ENCODE measurements at places on chromosomes 1 and 21. TPM values are rescaled to one million over a fixed set of nuclear protein-coding genes. Genes with fewer than 3 reads are reported as not detected.

DNA sequence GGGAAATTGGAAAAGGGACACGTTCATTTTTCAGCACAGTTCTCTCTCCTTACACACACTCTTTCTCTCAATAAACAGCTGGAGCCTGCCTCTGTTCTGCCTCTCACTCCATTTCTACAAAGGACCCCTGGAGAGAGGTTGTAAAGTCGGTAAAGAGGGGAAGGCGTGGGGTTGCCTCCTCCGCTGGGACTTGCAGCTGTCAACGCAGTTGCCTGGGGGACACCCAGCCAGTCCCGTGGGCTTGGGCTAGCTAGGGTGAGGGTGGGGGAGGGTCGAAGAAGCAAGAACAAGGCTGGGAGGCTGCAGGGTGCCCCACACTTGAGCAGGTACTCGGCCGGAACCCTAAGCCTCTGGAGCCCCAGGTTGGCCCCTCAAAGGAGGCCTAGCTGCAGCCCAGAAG, 27.6 kb downstream of the C1orf216 start:
- no peak for DNase-seq

DNA sequence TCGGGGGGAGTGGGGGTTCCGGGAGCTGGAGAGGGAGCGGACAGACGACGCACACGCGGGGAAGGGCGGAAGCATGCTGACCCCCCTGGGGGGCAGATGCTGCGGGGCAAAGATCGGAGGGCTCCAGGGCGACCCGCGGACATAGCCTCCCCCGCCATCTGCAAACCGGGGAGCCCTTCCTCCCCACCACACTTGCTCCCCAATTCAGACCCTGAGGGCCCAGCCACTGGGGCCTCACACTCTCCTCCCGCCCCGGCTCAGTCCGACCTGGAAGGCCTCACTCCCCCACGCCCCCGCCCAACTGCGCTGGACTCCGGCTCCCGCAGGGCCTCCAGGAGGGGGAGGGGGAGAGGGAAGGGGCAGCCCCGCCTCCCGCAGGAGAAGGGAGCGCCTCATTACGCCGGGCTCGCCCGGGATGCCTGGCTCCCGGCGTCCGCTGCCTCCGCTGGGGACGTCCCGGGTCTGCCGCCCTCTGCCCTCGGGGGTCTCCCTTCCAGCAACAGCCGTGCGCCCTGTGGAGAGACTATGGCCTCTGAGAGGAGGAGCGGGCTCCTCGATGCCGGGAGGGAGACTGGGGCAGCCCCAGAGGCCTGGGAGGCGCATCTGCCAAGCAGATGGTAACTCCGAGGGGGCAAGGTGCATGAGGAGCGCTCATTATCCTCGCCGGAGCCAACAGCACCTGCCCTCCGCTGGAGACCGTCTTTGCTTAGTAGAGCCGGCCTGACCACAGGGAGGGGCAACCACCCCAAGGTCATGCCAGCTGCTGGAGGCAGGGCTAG, 636 bp upstream of the CAMK2N1 start:
- no peak for DNase-seq

GRCh38 chr1:75589637-75590036, 21.3 kb downstream of the SLC44A5 start:
- DNase-seq = no peak

- no peak for DNase-seq
Measured at GRCh38 chr1:15618077-15618654, 908 bp downstream of the DDI2 start.

GRCh38 chr1:103949779-103950178, 200.1 kb downstream of the AMY1C start:
- DNase-seq = no peak

DNA sequence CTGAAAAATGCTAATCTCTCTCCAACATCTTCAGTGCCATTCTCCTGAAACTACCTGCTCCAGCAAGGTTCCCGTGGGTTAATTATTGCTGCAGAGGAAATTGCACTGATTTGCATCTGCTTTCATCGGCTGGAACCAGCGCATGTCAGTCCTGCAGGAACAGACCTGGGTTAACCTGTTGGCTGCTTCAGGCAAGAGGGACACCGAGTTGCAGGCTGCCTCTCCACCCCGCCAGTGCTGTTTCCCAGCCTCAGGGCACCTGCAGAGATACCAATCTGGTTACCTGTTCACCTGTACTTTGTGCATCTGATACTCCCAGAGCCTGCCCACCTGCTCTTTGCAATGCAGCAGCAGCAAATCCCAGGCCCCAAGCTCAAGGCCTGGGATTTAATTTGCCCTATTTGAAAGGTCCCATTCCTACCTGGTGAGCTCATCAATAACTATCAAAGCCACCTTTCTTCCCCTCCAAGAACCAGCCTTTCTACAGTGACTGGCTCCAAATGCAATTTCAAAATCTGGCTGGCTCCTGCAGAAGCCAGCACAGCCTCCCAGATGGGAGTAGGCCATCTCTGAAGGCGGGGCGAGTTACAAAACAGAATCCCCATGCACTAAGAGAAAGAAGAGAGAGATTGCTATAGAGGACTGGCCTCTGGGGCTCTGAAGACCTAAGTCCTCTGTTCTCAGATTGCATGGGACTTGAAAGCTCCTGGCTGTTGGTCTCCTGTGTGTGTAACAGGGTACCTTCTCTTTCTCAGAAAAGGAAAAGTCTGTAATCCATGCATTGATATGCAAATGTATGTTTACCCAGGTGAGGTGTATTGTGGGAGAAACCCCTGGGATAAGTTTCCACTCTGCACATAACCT, 67.8 kb downstream of the TOMM20 start:
- DNase-seq = no peak

GRCh38 chr1:218351391-218352074, 6.4 kb downstream of the TGFB2 start:
- peak; percentile 82 for DNase-seq

DNA sequence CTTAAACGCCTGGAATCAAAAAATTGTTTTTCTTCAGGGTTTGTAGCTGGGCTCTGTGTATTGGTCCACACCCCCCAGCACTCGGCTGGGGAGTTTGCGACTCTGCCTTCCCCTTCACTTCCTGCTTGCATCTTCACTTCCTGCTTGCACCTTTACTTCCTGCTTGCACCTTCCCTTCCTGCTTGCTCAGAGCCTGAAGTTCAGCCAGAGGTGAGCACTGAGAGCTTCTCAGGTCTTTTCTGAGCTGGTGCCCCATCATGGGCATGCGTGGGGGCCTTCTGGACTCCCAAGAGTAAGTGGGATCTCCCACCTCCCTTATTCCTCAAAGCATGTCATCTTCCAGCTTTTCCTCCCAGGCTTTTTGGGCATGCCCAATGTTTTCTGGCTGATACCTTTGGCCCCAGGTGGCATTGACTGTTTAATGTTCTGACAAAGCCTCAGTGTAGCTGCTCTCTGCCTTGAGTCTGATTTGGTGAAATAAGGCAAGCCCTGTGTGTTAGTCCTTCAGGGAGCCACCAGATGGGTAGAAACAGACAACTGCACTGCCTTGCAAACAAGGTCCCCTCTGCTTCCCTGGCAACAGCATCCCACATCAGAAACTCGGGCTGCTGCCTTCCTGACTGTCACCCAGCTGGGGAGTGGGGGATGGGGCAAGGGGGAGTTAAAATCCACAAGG, 3.5 kb downstream of the KRTAP10-2 start:
- DNase-seq = no peak

DNA sequence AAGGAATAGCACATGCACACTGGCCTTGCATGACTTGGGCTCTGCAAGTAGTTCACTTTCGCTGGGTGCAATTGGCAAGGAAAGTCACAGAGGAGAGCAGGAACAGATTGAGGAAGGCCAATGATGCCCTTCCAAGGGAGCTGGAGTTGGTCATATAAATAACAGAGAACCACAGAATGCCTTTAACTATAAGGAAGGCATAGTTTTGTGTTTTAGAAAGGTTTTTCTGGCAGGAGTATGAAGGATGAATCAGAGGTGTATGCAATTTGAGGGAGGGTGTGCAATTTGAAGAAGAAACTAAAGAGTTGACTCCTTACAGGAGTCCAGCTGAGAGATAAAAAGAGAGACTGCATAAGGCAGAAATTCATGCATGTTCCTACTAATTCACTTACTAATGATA, 112.1 kb downstream of the PHTF1 start:
- DNase-seq = no peak

DNA sequence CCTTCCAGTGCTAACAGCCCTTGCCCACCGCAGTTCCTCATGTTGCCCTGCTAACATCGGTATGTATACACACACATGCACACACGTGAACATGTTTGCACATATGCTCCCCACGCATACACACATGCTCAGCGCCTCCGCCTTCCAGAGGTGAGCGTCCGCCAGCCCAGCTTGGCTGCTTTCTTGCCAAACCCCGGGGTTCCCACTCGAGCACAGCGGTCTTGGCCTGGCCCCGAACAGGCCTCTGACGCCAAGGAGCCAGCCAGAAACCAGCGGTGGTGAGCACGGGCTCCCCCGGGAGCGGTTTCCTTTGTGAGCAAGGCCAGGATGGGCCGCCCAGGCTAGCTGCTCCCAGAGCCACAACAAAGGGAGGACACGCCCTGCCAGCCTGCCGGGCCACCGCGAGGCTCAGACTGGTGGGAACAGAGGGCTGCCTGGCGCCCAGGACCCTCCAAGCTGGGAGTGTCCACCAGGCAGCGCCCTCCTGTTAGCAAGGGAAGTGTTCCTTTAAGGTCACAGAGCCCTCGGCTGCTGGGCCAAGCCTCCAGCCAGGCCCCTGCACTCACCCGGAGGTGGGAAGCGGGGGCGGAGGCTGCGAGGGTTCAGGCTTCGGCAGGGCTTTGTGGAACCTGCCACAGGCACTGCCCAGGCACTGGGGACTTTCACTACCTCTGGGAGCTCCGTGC, 65.4 kb downstream of the ALPL start:
- DNase-seq = peak; percentile 21

DNA sequence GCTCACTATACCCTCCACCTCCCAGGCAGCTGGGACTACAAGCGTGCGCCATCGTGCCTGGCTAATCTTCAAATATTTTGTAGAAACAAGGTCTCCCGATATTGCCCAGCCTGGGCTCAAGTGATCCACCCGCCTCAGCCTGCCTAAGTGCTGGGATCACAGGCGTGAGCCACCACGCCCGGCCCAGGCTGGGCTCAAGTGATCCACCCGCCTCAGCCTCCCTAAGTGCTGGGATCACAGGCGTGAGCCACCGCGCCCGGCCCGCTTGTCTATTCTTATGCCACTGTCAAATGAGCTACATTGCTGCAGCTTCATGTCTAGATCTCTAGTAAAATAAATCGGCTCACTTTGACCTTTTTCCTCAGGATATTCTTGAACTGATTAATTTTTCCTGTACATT, 107.7 kb upstream of the COL6A1 start:
- DNase-seq = no peak

DNA sequence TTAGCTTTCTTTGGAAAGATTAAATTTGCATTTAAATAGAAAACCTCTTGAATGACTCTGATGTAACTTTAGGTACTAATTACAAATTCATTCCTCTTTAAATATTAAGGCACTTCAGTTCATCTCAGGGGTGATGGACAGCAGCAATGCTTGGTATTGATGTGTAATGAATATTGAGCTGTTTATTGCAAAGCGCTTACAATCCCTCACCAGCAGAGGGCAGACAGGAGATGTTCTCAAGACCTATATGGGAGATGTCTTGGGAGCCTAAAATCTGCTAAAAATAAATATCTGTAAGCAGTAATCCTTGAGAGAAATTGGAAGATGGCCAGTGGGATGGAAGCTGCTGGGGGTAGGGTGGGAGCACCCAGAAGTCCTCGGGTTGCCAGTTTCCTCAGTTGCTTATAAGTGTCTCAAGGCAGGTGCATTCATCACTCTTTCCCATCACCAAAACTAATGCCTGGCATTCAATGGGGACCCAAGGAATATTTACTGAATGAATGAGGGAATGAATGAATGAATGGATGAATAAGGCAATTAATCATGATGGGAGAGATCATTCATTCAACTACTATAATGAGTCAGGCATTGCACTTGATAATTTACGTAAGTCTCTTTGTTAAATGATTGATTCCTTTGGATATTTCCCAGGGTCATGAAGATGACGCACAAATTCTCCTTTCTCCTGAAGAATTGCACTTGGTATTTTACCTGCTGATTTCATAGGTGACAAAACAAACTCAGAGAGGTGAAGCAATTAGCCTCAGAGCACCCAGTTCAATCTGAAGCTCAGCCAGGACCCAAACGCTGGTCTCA, 2.3 kb downstream of the KLHDC8A start:
- DNase-seq = peak; percentile 70

DNA sequence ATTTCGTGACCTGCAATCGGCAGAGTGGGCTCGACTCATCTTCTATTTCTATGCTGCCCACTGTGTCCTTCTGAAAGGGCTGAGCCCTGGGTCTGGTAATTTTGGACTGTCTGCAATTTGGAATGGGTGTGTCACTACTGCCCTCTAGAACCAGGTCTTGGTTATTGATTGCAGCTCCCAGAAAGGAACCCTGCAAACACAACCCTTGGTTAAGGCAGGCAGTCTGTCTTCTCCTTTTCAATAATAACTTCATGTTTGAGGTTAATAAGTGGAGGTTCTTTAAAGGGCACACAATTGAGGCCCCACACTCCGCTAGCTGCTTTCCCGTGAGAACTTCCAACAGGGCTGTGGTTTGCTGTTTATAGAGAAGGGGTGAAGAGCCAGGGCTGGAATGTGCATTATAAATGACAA, 79.9 kb upstream of the LYST start:
- DNase-seq = peak; percentile 64

DNA sequence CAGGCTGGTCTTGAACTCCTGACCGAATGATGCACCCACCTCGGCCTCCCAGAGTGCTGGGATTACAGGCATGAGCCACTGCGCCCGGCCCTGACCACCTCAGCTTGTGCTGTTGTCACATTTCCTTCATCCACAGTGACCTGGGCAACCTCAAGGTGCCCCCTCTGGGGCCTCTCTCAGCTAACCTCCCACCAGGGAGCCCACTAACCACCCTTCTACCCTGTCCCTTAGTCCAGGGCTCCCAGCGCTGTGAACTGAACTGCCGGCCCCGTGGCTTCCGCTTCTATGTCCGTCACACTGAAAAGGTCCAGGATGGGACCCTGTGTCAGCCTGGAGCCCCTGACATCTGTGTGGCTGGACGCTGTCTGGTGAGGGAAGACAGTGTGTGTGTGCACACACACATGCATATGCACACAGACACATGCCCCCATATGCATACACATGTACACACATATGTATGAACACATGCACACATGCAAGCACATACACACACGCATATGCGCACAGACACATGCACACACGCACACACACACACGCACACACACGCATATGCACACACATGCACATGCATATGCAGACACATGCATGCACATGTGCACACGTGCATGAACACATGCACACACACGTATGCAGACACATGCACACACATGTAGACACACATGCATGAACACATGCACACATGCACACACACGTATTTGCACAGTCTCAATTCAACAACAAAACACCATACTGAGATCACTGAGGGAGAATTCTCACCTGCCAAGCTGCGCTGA, 6.2 kb downstream of the ADAMTSL4 start:
- no peak for DNase-seq

The NBPF10 gene
- 0.62 TPM for total RNA-seq

The PDC gene
- total RNA-seq = not detected

All from A172 (cell line).